Stimulated activated CD4-positive, alpha-beta T cell treated with anti-CD3 and anti-CD28 coated beads, TNF-alpha, amount 100 ng/mL, for 48 hours (primary cell): ENCODE measurements at places on chromosomes 6 and 20.

DNA sequence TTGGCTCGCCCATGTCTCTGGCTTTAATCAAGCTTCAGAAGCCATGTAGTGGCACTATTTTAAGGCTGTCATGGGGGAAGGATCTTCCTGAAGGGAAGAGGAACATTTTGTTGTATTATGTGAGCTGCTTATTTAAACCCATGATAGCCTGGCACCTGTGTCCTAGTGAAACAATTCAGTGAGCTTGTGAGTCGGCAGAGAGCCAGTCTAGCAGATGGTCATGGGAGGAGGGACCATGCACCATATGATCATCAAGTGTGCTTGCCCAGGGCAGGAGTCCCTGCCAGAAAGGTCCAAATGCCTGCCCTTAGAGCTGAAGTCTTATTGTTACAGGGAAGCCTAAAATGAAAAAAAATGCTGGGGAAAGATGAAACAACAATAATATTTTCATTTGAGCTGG, 132.9 kb downstream of the PRDM13 start:
- DNase-seq, result no peak

- no peak for DNase-seq
These were observed 105.5 kb downstream of the NRSN1 start for GRCh38 chr6:24231438-24231977.

GRCh38 chr20:59977086-59977485, 18.9 kb downstream of the CDH26 start:
- no peak for DNase-seq

DNA sequence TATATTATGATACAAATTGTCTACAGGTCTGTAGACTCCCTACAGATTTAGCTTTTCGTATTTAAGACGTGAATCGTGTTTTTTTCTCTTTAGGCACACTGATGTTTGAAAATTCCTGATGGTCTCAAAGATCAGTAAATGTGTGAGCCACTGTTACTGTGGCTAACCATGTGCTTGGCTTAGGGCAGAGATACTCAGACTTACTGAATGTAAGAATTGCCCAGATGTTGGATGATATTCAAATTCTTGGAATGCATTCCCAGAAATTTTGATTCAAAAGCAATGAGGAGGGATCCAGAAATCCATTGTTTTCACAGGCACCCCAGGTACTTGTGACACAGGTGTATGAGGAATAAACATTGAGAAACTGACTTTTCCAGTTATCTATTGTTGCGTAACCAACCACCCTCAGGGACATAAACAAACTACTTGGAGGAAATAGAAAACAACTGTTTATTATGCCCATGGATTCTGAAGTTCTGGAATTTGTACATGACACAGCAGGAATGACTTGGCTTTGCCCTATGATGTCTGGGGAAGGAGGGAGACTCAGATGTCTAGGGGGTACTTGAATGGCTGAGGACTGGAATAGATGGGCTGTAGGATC, 339.6 kb upstream of the CITED2 start:
- no peak for DNase-seq

- no peak for DNase-seq
These were observed 854.2 kb downstream of the PHF3 start for GRCh38 chr6:64489763-64490162.
